ENCODE measurements at places on chromosomes 6 and 20.

DNA sequence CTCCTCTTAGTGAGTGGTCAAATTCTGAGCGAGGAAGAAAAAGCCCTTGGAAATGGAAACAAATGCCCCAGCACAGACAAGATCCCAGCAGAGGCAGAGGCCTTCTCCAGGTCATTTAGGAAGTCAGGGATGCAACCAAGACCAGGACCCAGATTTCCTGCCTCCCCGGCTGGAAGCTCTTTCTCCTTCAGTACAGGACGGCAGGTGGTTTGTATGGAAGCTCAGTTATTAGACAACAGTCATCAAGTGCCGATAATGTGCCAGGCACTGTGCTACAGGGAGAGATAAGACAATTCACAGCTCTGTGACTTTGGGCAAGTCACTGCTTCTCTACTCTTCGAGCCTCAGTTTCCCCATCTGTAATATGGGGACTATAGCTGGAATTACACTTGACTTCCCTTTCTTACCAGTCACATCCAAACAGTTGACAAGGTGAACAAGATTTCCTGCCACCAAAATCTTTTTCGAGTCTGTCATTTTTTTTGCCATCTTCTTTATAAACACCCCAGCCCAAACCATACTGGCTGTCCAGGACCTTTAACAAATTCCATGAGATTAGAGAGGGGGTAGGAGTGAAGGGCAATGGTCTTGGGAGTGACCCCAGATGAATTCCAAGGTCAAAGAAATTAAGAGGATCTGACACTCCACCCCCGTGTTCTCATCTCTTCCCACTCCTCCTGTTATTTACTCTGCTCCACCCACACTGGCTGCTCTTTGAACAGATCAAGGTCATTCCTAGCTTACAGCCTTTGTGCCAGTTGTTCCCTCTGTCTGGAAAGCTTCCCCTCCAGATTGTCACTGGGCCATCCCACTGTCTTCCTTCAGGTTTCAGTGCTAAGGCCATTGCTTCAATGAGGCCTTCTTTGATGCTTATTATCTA lies 6.0 kb downstream of the MMP9 start:
- DNase-seq, result no peak

DNA sequence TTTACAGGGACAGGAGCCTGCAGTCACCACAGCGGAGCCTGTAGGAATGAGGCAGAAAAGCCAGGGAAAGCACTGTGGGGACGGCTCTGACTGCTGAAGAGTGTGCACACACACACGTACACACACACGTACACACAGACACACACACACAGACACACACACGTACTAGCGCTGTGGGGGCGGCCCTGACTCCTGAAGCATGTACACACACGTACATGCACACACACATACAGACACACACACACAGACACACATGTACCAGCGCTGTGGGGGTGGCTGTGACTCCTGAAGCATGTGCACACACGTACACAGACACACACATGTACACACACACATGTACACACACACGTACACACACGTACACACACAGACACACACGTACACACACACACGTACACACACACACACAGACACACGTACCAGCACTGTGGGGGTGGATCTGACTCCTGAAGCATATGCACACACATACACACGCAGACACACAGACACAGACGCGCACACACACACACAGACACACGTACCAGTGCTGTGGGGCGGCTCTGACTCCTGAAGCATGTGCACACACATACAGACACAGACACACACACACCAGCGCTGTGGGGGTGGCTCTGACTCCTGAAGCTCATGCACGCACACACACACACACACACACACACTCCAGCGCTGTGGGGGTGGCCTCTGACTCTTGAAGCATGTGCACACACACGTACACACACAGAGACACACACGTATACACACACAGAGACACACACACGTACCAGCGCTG lies 127.3 kb downstream of the DLL1 start:
- DNase-seq, result peak; percentile 16

DNA sequence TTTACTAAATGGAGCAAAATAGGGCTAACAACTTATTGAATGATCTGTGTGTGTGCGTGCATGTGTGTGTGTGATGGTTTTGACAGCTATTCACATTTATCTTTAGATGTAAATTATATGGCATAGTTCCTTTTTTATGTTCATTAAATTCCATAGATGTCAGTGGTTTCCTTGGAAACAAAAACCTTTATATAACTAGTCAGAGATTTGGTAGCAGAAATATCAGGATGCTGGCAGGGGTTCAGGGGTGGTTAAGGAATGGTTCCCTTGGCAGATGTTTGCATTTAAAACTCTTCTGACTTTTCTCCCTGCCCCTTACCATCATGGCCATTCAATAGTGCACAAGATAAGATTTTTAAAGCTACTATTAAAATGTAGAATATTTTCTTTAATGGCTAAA lies 256.6 kb downstream of the PLCB1 start:
- no peak for DNase-seq

DNA sequence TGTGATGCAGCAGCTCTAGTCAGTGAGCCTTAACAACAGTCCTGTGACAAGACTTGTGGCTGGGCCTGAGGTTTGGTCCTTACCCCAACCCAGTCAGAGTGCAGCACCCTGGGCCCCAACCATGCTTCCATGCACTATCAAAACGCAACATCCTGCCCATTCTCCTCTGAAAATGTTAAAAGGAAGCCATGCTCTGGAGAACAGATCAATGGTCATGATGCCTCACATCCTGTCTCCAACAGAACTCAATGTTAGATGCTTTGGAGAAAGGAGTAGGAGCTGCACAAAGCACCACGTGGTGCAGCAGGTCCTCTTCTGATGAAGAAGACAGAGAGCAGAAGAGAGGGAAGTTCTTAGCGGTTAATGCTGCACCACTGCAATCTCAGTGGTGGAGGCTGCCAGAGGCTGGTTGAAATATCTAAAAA lies 41.9 kb downstream of the TRAM2 start:
- no peak for DNase-seq

GRCh38 chr6:107690643-107691061 lies 133.5 kb downstream of the SCML4 start:
- no peak for DNase-seq

DNA sequence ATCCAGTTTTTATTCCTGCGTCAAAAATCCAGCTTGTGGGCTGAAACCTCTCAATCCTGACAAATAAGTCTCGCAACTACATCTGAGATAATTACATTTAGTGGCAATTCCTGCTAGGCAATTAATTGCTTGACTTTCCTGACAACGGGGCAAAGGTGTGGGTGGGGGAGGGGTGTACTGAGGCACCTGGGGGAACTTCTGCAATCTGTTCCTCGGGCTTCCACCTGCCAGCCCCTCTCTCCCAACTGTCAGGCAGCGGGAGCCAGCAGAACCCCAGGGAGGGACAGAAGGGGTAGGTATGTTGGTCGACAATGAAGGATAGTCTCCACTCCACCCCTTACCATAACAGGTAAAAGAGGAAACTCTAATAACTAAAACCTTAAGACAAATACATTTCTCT lies 6.8 kb downstream of the C6orf52 start:
- DNase-seq, result no peak

- no peak for DNase-seq
Observed at GRCh38 chr20:58989196-58989595, 8.1 kb downstream of the NELFCD start.

GRCh38 chr20:39222101-39222500 lies 260.0 kb downstream of the DHX35 start:
- no peak for DNase-seq

DNA sequence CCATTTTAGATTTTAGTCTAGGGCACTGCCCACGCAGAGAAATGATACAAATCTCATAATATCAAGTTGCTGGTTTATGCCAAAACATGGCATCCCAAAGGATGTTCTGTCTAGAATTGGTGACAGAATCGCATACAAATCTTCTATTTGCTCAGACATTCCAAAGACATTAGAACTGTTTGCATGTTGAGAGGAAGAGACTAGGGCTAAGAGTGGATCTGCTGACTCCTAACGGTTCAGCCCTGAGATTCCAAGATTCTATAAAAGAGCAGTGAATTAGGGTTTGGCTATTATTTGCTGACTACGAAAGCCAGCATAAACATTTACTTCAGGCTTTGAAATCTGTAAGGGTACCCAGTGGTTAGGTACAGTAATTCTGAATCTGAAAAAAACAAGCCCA lies 3.6 kb downstream of the EPB41L2 start:
- DNase-seq, result no peak

DNA sequence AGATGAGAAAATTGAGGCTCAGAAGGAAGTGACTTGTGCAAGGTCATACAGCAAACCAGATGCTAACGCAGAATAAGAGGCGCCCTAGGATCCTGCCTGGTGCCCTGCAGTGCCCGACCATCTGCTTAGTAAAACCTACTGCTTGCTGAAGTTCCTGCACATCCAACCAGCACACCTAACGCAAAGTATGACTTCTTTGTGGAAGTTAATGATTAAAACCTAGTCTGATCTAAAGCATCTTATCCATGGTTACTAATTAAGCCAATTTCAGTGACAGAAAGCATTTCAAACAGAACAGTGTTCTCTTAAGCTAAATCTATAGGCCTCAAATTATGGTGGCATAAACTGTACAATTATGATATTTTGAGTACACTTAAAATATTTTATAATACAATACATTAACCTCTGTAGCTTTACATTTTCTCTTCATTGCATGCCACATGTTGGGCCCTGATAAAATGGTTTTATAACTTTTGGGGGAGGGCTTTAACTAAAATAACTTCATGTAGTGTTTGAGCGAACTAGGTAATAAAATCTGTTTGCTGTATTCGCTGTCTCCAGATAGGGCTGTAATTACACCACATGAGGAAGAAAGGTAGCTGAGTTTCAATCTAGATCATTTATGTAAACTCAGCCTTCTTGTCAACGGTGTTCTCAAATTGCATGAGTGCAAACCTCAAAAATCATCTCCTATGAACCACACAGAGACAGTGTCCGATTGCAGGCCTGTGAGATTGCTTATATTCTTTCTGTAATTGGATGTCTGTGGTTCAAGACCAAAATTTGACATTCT lies 37.5 kb upstream of the BEND3 start:
- peak; percentile 50 for DNase-seq

GRCh38 chr6:117050301-117050700 lies 173.3 kb downstream of the RFX6 start:
- no peak for DNase-seq

- DNase-seq, result no peak
Observed at GRCh38 chr6:135372758-135373157, 124.8 kb downstream of the AHI1 start.

DNA sequence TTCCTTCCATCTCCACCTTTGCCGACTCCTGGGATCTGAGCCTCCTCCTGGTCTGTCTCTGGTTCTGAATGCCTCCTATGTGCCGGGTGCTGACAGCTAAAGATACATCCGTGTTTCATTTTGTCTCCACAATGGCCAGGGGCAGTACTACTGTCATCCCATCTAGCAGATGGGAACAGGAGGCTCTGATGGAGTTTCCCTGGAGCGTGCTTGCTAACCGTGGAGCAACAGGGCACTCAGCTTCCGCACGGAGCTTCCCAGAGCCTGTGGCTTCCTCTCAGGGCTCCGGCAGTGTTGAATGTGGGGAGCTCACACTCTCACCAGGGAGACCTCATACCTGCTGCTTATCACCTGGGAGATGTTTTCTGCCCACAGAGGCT lies 11.9 kb upstream of the NPBWR2 start:
- DNase-seq, result no peak

GRCh38 chr20:18267815-18268214 lies 20.5 kb upstream of the ZNF133 start:
- no peak for DNase-seq

GRCh38 chr20:21685981-21686380 lies 19.5 kb upstream of the PAX1 start:
- DNase-seq, result no peak

DNA sequence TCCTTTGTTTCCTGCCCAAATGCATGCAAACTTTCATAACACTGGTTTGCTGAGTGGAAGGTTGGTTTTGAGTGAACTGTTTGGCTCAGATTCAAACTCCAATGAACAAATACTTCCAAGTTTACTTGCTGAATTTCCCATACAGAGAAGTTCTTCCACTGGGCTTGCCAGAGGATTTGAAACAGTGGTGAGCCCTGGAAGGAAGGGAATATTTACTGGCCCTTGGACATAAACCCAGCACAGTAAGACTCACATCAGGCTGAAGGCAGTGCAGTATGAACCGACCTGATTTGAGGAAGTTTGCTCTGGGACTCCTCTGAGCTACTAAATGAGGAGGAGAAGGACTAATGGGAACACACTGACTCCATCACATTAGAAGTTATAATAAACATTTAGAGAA lies 3.8 kb downstream of the TRAF3IP2 start:
- no peak for DNase-seq

- DNase-seq, result no peak
Observed at GRCh38 chr6:46104209-46104608, 25.6 kb upstream of the ENPP4 start.

GRCh38 chr6:39377539-39377950 lies 55.0 kb upstream of the KCNK16 start:
- DNase-seq, result peak; percentile 67

DNA sequence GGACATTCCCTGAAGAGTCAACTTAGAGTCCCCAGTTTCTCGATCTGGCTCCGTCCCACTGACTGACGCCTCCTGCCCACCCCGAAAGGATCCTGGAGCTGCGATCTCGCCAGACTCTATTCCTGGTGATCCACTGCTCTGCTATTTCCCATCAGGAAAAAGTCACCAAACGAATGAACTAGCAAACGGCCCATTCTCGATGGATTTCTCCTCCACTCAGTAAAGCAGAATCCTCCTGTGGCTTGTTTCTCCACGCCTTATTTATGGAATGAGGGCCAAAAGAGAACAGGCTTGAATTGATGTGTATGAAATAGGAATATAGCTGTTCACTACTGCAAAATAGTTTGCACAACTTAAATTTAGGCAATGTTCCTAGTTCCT lies 5.4 kb downstream of the NKX2-4 start:
- no peak for DNase-seq

- DNase-seq, result no peak
Observed at GRCh38 chr6:111844376-111844775, 28.9 kb downstream of the FYN start.
